ENCODE measurements at places on chromosomes 1 and 21.

GRCh38 chr1:179142889-179143299 lies 61.0 kb downstream of the TOR3A start:
- DNase-seq: peak; percentile 97

DNA sequence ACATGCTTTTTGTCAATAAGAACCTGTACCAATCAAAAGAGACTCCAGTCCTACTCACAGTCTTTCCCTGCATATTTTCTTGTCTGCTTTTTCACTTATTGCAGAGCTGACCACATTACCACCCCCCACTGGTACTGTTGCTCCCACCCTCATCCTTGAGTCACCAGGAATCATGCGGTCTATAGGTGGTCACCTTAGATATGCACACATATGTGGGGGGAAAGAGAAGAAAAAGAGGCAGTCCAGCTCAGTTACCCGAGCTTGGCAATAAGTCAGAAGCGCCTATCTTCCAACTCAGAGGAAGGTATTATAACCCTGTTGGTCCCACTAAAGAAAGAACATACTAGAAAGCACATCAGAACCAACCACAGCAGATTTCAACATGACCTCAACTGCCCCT lies 119.2 kb downstream of the SMYD2 start:
- DNase-seq: no peak

DNA sequence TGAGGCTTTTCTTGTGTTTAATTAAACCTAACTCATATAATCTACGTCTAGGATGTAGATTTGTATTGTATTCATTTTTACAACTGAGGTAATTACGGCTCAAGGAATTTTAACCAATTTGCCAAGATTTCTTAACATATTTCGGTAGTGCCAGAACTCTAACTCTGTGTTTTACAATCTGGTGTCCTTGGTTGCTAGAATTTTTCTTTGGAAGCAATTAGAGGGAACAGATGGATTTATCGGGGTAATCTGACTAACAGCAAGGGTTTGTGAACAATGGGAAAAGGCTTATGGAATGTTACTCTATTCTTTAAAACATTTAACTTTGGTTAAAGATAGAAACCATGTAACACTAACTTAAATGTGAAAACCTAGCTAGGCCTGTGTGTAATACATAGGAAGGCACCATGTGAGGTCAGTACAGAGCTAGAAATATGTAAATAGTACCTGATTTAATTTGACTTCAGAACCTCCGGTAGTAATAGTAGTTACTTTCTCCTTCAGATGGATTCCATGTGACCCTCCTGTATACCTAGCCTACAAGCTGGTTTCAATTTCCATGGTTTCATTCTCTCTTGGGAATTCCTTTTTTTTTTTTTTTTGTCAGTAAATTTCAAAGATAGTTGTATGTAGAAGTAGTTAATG lies 1.2 kb downstream of the MTF2 start:
- DNase-seq: peak; percentile 81

DNA sequence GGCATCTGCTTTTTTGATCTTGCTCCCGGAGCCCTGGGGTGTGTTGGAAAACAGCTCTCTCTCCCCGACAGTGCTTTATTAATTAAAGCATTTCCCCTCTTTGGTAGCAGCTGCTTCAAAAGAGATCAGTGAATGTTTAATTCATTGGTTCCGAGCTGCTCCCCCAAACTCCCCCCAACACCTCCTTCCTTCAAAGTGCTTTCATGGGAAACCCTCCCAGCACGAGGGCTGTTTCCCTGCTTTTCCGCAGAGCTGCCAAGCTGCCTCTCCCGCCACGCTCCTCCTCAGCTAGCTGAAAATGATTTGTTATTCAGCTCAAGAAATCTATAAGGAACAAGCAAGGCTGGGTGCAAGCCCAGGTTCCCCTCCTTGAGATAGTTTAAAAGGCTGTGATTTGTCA lies 40.0 kb upstream of the DISP3 start:
- DNase-seq: no peak

Data from adipocyte (in vitro differentiated cells).